ENCODE measurements at places on chromosomes 2 and 18. TPM values are rescaled to one million over a fixed set of nuclear protein-coding genes. Genes with fewer than 3 reads are reported as not detected.

DNA sequence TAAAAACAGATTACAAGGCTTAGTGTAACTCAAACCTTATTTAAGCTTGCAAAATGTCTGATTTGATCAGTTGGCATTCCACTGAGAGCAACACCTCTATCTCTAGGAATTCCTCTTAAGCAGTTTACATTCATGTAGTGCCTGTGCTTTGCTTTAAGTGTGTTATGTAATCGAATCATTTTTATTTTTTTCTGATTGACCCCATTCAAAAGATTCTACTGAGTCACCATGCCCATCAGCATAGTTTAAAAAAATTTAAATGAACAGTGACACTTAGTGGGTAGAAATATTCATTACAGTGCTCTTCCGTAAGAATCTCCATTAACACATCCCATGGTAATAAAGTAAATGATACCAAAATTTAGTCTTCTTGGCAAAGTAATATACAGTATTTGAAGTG, 67.8 kb upstream of the SLC4A10 start:
- DNase-seq: peak; percentile 44

- peak; percentile 44 for DNase-seq
Observed at GRCh38 chr2:19362094-19362754, 3.8 kb upstream of the OSR1 start.

DNA sequence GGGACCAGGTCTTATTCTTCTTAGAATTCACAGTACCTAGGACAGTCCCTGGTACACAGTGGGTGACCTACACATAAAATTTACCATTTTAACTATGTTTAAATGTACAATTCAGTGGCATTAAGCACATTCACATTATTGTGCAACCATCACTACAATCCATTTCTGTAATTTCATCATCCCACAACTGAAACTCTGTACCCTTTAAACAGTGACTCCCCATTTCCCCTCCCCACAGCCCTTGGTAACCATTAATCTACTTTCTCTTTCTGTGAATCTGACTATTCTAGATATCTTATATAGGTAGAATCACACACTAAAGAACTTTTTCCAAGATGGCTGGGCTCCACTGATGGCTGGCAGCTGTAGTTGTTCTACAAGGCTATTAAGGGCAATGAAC, 41.6 kb downstream of the GFPT1 start:
- DNase-seq: no peak

The CHAC2 gene
- 16.0 TPM for total RNA-seq

DNA sequence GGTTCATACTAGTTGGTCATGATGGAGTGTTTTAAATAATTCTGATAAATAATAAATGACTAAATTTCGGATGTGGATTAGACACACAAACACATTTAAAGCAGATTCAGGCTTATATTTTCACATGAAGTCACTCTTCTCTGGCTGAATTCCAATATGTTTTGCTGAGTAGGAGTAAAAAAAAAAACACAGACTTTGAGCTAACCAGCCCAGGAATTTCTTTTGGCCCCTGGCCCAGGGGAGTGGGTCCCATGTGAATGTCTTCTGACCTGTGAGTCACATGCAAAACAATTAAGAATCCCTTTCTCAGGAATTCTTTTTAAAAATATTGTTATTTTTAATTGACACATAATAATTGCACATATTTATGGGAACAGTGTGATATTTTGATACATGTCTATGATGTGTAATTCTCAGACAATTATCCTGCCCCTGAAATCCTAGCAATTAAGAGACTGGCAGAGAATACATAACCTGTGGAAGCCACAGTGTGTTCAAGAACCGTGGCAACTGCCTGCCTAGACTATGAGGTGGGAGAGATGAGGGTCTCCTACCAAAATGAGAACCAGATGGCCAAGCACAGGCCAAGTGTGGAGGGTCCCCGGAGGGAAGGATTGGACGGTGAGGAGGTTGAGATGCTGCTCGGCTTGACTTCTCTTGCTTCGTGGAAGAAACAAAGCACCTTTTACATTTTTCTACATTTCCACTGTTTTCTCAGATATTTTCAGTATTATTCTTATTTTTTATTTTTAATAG, 236.4 kb downstream of the PIEZO2 start:
- no peak for DNase-seq

GRCh38 chr18:31049189-31049588, 6.6 kb upstream of the DSC3 start:
- no peak for DNase-seq

GRCh38 chr18:44801781-44802180, 121.1 kb downstream of the SETBP1 start:
- no peak for DNase-seq

GRCh38 chr2:224865016-224865415, 148.9 kb upstream of the CCDC195 start:
- DNase-seq: no peak

DNA sequence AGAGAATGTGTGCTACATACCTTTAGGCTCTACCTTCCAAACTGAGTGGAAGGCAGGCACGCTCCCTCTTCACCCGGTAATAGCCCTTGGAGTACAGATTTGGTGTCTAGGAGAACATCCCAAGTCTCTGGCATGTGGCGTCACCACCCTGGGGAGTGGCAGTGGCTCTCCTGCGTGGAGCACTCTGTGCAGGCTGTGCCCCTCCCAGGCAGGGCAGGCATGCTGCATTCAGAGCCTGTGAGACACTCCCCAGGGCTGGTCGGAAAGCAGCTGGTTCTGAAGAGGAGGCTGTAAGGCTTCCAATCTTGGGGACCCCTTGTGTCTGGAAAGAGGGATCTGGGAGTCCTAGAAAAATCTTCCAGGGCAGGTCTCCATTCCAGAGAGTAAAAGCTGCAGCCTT, 193.3 kb downstream of the ANKRD30B start:
- DNase-seq: no peak

DNA sequence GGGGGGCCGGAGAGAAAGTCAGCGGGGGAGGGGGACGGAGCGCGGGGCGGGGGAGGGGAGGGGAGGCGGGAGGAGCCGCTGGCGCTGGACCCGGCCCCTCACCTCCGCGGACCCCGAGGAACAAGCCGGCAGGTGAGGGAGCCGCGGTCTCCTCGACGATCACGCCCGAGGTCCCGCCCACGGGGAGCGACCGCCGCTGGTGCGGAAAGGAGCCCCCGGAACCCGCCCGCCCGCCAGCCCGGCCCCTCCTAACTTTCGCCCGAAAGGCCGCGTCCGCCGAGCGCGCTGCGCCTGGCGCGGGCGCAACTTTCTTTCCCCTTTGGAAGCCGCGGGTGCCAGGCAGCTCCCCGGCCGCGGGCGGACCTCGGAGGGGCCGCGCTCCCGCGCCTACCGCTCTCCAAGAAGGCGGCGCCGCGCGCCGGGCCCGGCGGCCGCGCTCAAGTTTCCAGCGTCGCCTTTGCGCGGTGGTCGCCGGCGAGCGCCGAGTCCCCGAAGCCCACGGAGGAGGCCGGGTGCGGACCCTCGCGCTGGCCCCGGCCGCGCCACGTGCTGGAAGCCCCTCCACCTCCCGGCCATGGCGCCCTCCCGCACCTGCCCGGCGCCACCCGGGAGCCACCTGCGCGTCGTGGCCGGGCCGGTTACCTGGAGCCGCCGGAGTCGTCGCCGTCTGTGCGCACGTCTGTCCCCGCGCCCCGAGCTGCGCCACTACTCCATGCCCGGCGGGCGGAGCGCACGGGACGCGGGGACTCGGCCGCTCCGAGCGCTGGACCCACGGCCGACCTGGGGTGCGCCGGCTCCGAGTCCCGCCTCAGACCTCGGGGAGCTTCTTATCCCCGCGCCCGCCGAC, at the start of gene ALKAL2:
Gene ALKAL2 (minus strand): TSS at position 181 of the 847 bp plus-strand sequence. CDS start 256 bp downstream, outside the sequence.
- no peak for DNase-seq

The PDE11A gene
- total RNA-seq: 0.23 TPM

DNA sequence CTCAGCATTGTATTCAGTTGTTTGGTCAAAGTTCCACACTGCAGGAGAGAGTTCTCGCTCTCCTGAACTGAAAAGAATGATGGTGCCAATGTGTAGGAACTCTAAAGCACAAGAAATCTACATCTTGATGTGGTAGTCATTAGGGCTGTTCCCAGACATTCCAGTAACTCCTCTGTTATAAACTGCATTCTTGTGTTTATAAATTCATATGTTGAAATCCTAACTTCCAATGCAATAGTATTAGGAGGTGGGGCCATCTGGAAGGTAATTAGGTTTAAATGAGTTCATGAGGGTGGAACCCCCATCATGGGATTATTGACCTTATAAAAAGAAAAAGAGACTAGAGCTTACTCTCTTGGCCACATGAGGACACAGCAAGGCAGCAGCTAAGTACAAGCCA, 239.6 kb downstream of the CDH20 start:
- DNase-seq: no peak

The GPR45 gene
- total RNA-seq: not detected

DNA sequence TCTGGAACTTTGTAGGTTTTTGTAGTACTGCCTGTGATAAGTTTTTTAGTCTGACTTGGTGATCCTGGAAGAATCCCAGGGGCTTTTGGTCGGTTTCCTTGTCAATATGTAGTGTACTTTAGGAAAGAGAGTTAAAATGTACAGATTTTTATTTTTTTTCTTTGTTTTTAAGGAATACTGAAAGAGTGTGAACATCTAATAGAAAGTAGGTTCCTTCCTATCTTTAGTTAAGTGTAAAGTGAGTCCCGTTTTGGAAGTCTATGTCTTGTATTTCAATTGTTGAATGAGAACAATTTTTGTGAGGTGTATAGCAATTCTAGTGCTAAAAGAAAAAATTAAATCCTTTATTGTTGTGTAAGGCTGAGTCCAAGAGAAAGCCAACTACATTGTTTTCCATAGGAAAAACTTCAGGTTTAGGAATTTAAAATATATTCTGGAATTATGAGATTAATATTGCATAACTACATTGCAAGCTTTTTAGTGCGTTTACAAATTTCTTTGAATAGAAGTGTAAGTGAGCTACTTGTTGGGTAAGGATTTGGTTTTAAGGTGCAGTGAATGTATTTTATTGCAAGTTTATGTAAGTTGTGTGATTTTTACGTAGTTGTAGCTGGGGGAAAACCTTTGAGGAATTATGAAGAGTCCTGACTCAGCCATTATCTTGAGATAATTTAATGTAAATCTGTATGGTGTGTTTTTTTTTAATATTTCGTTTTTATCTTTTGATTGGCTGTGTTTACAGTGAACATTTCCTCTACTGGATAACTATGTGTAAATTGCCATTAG, 1.7 kb downstream of the VAPA start:
- no peak for DNase-seq

DNA sequence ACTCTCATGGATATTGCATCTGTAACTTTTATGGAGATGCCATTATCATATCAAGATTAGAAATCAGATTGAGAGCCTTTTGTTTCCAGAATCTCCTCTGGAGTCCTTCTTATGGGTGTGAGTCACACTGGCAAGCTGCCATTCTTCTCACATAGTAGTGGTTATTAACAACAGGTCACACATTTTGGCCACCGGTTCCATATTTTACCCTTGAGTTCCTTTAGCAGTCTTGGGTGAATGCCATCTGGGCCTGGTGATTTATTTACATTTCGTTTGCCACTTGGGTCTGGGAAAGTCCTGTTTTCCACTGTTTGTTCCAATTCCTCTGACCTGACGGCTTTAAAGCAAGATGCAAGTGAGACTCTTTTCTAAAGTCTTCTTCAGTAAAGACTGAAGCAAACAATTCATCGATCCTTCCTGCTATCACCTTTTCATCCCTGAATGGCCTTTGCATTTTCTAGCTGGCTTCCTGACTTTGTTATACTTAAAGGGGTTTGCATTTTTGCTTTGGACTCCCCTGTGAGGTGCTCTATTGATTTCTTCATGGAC, 80.5 kb upstream of the CAVIN2 start:
- DNase-seq: peak; percentile 55

The KANSL3 gene
- total RNA-seq: 30.6 TPM

GRCh38 chr2:190800528-190800927, 80.1 kb upstream of the GLS start:
- no peak for DNase-seq

The HOXD9 gene
- not detected for total RNA-seq

GRCh38 chr18:36592282-36592681, 236.5 kb downstream of the TPGS2 start:
- no peak for DNase-seq

The RAB31 gene
- 1.7 TPM for total RNA-seq

- DNase-seq: no peak
Observed at GRCh38 chr18:58608216-58608615, 20.7 kb downstream of the ALPK2 start.

GRCh38 chr18:13455471-13455870, 236.9 kb downstream of the LDLRAD4 start:
- DNase-seq: no peak

GRCh38 chr18:45102863-45103262, 422.2 kb downstream of the SETBP1 start:
- DNase-seq: no peak

DNA sequence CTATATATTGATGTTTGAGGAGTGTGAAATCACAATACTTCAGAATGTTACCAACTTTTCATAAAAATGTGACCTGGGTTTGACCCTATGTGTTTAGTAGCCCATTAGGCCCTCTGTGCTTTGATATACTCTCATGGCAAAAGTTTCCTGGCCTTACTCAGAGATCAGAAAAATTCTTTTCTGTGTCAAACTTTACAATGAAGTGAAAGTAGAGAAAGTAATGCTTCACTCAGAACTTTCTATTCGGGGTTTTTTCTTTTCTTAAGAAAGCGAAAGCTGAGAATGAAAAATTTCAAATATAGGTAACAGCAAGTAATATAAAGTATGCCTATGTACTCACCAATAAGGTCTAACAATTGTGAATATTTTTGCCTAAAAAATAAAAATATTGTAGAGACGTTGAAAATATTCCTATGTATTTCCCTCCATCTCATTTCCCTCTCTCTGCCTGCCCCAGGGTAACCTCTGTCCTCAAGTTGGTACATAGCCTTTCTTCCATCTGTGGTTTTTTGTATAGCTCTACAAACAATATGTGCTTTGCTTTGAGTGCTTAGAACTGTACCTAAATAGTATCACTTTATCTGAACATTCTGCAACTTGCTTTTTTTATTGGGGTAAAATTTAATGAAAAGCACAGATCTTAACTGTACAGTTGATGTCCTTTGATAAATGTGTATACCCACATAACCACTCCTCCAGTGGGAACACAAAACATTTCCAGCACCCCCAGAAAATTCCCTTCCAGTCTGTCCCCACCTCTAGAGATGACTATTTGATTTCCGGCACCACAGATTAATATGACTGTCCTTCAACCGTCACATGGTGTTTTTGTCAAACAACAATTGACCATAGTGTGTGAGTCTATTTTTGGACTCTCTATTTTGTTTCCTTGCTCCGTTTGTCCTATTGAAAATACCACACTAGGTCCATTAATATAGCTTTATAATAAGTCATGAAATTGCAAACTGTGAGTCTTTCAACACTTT, 10.3 kb upstream of the ACKR3 start:
- no peak for DNase-seq

DNA sequence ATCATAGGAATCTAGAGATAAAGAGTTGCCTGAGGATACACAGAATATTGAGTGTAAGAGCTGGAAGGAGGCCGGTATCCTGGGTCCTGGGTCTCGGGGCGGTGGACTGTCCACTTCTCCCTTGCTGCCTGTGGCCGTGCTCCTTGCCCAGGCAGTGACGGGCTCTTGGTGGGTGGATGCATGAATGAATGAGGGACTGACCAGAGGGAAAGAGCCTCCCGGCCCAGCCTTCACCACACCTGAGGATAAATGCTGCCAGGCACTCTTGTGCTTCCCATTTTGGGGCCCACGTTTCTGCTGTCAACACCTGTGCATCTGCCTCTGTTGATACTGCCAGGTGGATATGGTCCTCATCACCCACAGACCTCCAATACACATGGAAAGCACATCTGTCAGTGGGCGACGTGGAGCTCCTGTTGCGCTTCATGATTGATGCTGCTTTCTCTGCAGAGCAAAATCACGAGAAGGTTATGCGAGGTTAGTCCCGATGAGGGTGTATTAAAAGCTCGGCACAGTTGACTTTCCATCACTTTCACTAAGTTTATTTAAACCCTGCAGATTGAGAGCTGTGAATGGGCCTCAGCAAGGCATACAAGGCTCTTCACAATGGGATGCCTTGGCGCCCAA, 211.4 kb downstream of the LDLRAD4 start:
- DNase-seq: no peak

The UCN gene
- total RNA-seq: 0.52 TPM

Data from PC-3 (cell line).